ENCODE measurements at places on chromosomes 4 and X.

GRCh38 chr4:1255699-1256098 is 6.8 kb upstream of the CTBP1 start:
- no peak for DNase-seq

DNA sequence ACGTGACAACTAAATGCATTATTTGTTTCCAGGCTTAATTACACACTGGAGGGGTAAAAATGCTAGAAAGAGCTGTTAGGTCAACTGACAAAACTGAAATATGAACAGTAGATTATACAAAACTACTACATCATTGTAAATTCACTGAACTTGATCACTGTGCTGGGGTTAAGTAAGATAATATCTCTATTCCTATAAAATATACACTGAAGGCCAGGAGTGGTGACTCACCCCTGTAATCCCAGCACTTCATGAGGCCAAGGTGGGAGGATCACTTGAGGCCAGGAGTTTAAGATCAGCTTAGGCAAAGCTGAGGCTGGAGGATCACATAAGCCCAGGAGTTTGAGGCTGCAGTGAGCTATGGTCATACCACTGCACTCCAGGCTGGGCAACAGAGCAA is 31.8 kb upstream of the NKX6-1 start:
- no peak for DNase-seq

DNA sequence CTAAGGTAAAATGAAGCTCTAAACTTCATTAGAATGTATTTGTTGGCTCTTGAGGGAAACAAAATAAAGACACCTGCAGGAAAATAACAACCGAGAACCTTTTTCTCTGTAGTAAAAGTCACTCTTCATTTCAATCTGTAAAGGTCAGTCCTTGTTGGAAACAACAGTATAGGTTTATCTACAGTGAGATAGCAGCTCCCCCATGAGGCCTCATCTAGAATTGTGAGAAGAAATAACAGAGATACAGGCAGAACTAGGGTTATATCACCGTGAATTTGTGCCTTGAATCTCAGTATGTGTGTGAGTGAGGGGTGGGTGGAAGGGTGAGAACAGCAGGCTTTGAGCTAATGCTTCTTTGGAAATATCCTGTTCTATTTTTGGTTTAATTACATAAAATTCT is 107.8 kb upstream of the FMR1 start:
- no peak for DNase-seq

DNA sequence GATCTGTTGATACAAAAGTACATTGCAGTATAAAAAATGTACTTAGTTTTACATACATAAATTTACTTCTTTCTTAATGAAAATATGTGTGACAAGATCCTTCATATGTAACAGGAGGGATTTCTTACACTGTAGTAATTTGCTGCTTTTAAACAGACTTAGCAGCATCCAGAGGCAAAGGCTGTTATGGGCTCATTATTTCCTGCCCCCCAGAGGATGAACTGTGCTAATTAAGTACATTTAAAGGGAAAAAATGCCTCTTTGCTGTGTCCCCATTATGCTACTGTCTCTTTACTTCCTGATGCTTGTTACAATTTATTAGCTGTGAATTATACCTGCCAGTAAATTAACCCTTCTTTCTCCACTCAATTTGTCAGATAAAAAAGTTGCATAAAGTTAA is 47.1 kb downstream of the NDST3 start:
- no peak for DNase-seq

DNA sequence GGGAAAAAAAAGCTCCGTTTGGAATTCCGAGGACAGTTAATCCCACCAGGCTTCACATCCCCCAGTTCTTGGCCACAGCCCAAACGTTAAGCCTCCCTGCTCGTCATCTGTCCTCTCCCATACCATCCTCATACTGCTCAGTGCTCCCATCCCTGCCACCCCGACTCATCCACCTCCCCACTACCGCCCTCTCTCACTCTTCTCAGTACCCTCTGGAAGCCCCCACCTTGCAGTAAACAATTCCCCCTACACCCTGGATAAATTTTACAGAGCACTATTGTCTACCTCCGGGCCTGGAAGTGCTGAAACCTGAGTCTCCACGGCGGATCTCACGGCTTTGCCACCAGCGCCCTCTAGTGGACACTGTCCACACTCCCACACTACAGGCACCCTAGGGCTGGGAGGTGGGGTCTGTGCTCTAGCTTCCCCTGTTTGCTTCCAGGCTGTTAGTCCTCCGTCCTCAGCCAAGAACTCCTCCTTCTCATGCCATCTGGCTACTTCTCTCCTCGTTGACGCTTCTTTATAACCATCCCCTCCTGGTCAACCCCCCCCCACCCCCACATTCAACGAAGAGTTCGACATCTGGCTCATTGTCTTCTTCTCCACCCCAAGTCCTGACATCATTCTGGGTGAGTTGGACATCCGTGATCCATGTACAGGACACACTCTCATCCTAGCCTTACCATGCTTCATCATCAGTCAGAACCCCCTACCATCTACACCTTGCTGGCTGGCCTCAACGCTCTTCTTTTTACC is 54.5 kb downstream of the RTL9 start:
- peak; percentile 41 for DNase-seq

DNA sequence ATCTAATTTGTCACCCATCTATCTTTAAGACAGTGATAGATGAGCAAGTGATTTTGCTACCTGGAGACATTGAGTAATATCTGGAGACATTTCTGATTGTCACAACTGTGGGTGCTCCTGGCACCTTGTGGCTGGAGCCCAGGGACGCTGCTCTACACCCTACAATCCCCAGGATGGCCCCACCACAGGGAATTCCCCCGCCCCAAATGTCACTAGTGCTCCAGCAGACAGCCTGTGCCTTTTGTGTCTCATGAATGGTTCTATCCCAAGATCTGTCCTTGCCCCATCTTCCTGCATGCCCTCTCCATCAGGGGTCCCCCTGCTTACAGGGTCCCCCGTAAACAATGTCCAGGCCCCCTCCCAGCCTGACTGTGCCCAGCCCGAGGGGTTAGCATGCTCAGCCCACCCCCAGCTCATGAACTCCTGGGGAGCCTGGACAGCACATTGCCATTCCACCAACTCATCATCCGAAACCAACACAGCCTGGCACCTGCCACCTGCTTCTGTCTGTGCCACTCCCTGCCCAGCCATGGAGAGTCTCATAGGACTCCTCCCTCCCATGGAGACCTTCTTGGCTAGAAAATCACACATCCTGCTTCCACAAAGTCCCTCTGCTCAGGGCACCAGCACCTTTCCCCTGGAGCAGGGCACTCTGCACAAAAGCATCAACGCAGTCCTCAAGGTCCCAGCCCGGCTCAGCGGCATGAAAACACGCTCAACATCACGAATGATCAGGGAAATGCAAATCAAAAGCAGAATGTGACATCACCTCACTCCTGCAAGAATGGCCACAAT is 5.7 kb downstream of the P2RY8 start:
- DNase-seq: no peak

GRCh38 chrX:9729171-9729885 is 36.3 kb downstream of the GPR143 start:
- no peak for DNase-seq

DNA sequence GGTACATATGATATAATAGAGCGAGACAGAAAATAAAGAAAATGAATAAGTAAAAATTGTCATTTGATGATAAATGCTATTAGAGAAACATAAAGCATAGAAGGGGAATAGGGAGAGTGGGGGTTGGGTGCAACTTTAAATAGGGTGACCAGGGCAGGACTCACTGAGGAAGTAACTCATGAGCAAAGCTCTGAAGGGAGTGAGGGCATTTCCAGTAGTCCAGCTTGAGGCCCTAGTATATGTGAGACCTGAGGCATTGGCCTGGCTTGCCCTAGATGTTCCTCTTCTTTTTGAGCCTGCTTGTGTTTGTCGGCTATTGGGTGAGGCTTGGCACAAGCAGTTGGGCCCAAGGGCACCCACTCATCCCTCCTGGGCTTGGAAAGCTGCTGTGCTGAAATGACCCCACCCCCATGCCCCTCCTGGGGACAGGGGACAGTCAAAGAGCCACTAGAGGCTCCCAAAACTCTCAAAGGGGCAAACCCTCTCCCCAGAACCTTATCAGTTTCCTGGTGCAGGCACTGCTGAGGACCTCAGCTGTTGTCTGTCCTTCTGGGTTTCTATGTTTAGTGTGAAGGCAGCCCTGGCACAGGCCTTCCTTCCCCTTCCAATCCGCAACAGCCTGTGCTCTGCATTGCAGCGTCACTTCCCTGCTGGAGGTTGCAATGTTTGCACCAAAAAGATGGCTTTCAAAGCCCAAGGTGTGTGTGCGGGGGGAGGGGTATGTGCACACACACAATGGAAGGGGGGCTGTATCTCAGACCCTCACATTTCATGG is 40.1 kb downstream of the APLN start:
- DNase-seq: no peak

DNA sequence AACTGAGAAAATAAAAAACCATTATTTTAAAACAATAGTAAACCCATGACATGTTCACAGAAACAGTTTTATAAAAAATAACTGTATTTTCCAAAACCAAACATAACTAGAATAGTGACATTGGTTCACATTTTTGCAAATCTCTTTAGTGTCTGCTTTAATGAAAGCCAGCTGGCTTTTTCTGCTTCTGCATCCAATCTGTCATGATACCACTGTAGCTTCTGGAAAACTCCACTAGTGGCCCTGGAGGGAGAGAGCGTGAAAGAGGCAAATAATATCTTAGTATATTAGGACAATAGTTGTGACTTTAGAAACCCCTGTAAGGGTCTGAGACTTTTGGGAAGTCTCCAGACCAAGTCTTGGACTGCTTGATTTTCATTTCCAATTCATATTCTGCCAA is 31.1 kb downstream of the FGFBP1 start:
- no peak for DNase-seq

GRCh38 chrX:46912603-46913491 is 626 bp downstream of the JADE3 start:
- no peak for DNase-seq

GRCh38 chr4:68909385-68909784 is 42.2 kb downstream of the UGT2A3 start:
- DNase-seq: no peak

GRCh38 chr4:163587867-163588266 is 93.4 kb downstream of the TMA16 start:
- no peak for DNase-seq

DNA sequence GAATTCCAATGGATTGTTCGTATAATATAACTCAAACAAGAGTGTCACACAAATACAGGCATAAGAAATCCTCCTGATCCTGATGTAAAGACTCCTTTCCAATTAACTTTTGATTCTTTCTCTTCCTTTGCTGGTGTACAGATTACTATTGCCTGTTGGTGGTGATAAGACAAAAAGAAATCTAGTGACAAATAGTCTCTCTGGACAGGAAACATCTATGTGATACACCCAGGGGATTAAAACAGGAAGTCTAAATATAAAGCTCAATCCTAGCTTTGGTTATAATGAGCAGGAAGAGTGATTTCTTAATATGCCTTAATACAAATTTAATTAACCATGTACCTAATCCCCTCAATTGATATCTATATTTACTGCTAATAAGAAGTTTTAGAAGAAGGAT is 45.1 kb downstream of the ARHGEF6 start:
- DNase-seq: no peak

DNA sequence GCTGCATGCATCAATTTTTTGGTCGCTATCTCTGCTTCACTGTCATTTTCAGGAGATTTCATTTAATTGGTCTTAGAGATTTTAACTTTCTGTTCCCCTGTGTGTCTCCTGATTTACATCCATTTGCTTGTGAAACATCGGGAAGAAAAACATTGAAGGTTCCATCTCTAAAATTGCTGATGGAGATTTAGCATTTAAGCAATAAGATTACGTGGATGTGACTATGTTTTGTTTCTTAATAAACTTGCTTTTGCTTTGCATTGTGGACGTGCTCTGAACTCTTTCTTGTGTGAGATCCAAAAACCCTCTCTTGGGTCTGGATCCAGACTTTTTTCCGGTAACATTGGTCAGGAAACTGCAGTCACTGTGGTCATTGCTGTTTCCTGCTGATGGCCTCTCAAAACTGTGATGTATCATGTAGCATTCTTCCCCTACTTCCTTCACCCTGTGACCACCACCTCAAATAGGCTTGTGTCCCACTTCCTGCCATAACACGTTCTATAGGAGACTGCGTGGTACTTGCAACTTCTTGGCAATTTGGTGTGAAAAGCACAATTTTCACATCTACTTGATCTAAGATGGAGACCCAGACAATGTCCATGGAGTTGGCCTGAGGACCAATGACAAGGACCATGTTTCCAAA is 4.9 kb downstream of the CXCL2 start:
- no peak for DNase-seq

DNA sequence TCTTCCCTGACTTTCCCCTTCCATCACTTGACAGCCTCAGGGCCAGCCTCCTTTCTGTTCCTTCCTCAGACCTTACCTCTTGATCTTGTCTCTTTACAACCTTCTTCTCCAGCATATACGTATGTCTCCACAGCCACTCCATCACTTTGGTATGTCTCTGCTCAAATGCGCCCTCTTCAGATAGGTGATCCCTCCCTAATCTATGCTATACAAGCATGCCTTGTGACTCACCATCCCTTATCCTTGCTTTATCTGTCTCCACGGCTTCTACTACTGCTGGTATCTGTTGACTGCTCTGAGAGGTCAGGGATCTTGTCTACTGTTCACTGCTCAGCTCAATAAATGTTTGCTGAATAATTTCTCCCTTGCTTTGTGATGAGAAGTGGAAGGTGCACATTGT is 9.0 kb downstream of the ARAP2 start:
- DNase-seq: no peak

GRCh38 chr4:44661940-44662622 is 10.7 kb upstream of the YIPF7 start:
- DNase-seq: no peak

GRCh38 chrX:19799319-19800182 is 87.8 kb downstream of the SH3KBP1 start:
- DNase-seq: no peak

DNA sequence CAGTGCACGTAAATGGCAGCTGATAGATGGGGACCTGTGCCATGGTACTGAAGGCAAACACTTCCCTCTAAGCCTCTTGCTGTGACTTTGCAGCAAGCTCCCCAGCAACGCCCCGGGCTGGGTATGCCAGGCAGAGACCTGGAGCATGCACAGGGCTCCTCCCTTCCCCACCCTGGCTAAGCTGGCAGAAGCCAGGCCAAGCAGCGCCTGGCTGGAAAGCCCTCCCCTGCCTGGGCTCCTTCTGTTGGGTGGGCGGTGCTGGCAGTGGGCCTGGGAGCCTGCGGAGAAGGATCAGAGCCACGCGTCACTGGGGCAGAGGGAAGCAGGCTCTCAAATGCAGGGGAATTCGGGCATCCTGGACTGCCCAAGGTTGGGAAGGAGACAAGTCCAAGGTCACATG is 3.6 kb downstream of the ATP2B3 start:
- DNase-seq: no peak

- DNase-seq: no peak
These were observed 15.0 kb downstream of the SCARB2 start for GRCh38 chr4:76198411-76199237.

GRCh38 chrX:128460835-128461234 is 408.6 kb upstream of the ACTRT1 start:
- no peak for DNase-seq

GRCh38 chrX:130846746-130847145 is 56.3 kb downstream of the ENOX2 start:
- DNase-seq: no peak

- DNase-seq: no peak
These were observed 78.8 kb downstream of the TMEM164 start for GRCh38 chrX:110081740-110082139.

Measured in activated T-helper 1 cell treated with anti-CD3 and anti-CD28 coated beads, Interleukin-2, amount 50 U/mL, for 16 hours (primary cell).